Brain microvascular endothelial cell (primary cell): ENCODE measurements at places on chromosomes 2 and 18.

DNA sequence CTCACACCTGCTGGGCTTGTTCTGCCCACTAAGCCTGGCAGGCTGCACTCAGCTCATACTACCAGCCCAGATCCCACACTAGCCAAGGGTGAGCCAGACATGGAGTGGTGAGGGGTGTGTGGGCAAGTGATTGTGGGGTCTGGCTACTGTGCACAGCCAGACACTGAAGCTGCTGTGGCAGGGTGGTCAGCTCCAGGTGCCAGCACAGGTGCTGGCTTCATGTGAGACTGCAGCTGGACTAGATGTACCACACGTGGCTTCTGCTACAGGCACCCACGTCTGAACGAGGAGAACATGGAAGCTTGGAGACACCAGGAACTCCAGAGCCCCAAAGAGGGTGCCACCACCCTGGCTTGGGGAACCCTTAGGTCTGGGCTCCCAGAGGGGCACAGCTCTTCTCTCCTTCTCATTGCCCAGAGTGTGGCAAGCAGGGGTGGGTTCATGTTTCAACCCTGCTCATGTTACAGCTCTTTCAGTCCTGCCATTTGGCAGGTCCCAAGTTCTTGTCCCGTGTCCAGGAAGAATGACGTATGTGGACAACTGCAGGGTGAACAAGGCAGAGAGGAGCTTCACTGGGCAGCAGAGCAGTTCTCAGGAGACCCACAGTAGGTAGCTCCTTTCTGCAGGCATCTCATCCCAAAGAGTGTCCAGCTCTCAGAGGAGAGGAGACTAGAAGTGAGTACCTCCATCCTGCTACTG lies 1624.2 kb upstream of the TMEFF2 start:
- no peak for DNase-seq

GRCh38 chr2:54768772-54769428 lies 45.4 kb downstream of the EML6 start:
- DNase-seq: no peak

DNA sequence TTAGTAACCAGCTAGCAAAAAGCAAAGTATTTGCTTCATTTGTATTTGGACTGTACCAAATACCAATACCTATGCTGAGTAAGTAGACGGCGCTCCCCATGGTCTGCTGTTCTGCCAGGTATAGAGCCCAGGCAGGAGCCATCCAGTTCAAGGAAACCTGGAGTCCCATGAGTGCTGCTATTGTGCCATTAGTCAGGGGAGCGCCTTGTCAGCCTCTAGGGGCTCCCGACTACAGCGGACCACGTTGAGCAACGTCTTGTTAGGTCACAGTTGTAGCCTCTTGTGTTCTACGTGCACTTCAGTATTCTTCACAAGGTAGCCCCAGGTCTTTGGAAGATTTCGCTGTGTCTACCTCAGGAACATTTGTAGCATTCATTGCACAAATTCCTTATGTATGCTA lies 21.6 kb upstream of the SLC9A2 start:
- no peak for DNase-seq

GRCh38 chr18:63377275-63377980 lies 10.4 kb upstream of the KDSR start:
- DNase-seq: no peak

DNA sequence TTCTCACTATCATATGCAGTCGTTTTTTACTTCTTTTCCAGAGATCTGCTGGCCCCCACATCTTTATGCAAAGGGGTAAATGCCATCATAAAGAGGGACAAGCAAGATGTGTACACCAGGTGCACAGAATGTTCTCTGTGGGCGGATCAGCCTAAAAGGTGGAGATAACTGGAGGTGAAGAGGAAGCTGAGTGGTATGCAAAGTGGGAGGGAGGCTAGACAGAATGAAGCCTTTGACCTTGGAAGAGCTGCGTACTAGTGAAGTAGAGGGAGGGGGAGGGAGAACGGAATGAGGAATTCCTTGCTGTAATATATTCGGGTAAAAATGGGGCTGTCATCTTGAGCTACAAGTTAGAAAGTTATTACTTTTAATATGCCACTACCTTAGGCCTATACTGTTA lies 287.5 kb upstream of the VRK2 start:
- no peak for DNase-seq

- no peak for DNase-seq
These were observed 95.5 kb upstream of the FZD5 start for GRCh38 chr2:207865210-207865609.

- DNase-seq: no peak
These were observed 96.0 kb downstream of the TFCP2L1 start for GRCh38 chr2:121189011-121189410.

DNA sequence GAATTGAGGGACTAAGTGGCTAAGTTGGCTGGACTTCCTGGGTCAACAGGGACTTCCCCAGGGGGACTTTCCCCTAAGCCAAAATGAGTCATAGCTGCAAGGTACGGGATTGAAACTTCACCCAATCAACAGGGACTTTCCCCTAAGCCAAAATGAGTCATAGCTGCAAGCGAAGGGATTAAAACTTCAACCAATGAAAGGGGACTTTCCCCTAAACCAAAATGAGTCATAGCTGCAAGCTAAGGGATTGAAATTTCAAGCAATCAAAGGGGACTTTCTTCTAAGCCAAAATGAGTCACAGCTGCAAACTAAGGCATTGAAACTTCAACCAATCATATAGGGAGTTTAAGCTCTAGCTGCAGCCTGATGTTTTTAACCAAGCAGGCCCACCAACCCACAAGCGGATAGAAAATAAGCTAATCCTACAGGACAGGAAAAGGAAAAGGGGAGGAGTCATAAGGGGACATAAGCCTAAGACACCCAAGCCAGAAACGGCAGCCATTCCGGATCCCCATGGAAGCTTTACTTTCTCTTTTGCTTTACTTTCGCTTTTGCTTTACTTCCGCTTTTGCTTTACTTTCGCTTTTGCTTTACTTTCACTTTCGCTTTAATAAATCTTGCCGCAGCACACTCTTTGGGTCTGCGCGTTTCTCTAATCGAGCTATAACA lies 1375.4 kb upstream of the CELF4 start:
- peak; percentile 90 for DNase-seq

GRCh38 chr18:55232506-55232905 lies 273.2 kb upstream of the CCDC68 start:
- no peak for DNase-seq

GRCh38 chr18:74375999-74376398 lies 60.4 kb downstream of the C18orf63 start:
- DNase-seq: no peak

DNA sequence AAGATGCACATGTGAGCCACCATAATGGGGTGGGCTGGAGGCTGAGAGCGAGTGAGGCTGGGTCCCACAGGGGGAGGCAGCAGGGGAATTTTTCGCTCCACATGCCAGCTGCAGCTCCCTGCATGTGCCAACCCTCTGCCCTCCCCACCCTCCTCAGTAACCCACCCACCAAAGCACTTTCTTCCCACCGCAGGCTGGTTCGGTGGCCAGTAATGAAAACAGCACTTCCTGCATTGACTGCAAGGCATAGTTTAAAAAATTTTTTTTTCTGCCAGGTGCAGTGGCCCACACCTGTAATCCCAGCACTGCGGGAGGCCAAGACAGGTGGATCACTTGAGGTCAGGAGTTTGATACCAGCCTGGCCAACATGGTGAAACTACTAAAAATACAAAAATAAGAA lies 147.5 kb upstream of the TTC39C start:
- DNase-seq: no peak

- DNase-seq: no peak
These were observed 166.8 kb downstream of the DPP10 start for GRCh38 chr2:114609203-114609602.

GRCh38 chr18:12750076-12750714 lies 47.4 kb downstream of the PSMG2 start:
- DNase-seq: no peak

- peak; percentile 6 for DNase-seq
These were observed 18.4 kb upstream of the SELENOI start for GRCh38 chr2:26327291-26328272.

DNA sequence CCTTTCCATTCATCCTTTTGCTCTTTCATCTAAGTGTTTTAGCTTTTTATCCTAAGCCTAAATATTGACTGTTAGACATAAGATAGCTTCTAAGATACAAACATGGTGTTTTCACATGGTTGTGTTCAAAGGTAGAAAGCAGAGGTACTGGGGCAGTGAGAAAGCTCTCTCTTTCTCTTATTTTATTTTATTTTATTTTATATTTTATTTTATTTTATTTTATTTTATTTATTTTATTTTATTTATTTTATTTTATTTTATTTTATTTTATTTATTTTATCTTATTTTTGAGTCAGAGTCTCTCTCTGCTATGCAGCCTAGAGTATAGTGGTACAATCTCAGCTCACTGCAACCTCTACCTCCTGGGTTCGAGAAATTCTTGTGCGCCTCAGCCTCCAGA lies 287.2 kb downstream of the IKZF2 start:
- DNase-seq: no peak

GRCh38 chr18:57461652-57462269 lies 26.6 kb downstream of the ONECUT2 start:
- no peak for DNase-seq

DNA sequence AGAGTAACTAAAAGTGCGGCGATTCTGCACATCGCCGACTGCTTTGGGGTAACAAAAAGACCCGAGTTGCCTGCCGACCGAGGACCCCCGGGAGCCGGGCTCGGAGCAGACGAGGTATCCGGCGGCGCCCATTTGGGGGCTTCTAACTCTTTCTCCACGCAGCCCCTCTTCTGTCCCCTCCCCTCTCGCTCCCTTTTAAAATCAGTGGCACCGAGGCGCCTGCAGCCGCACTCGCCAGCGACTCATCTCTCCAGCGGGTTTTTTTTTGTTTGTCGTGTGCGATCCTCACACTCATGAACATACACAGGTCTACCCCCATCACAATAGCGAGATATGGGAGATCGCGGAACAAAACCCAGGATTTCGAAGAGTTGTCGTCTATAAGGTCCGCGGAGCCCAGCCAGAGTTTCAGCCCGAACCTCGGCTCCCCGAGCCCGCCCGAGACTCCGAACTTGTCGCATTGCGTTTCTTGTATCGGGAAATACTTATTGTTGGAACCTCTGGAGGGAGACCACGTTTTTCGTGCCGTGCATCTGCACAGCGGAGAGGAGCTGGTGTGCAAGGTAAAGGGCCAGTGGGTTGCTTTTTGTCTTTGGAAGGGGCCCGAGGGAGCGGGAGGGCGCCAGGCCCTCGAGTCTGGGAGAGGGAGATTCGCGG lies 1.4 kb downstream of the TRIB2 start:
- no peak for DNase-seq

GRCh38 chr18:43714343-43715010 lies 437.2 kb upstream of the SYT4 start:
- no peak for DNase-seq

DNA sequence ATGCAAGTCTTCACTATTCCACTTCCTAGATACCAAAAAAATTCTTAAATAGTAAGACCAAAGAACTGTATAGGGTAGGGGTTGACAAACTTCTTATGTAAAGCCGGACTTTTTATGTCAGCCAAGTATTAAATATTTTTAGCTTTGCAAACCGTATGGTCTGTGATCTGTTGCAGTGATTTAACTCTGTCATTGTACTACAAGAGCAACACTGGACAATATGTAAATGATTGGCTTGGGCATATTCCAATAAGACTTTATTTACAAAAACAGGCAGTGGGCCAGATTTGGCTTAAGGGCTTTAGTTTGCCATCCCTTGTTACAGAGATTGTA lies 48.0 kb downstream of the MGAT5 start:
- no peak for DNase-seq

DNA sequence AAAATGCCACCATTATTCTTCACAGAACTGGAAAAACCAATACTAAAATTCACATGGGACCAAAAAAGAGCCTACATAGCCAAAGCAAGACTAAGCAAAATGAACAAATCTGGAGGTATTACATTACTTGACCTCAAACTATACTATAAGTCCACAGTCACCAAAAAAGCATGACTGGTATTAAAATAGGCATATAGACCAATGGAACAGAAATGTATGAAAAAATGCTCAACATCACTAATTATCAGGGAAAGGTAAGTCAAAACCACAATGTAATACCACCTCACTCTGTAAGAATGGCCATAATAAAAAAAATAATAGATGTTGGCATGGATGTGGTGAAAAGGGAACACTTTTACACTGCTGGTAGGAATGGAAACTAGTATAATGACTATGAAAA lies 158.6 kb downstream of the CDH2 start:
- DNase-seq: no peak

DNA sequence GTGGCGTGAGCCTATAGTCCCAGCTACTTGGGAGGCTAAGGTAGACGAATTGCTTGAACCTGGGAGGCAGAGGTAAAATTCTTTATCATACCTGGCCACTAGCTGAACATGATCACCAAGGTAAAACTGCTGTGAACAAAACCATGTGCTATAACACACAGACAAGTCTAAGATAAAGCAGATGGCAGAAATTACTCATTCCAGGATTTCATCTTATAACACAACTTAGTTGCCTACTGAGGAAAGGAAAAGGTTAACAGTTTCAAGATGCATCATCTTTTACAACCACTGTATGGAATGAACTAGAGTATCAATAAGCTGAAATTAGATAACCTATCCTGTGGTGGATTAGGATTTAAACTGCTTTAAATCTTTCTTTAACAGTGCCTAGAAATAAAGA lies 8.3 kb downstream of the ARL5A start:
- no peak for DNase-seq

- peak; percentile 35 for DNase-seq
These were observed 16.3 kb downstream of the PLEKHB2 start for GRCh38 chr2:131121464-131121863.
